ENCODE measurements at places on chromosomes 5 and 9.

- DNase-seq: peak; percentile 4
Measured at GRCh38 chr5:28576022-28576421, 1537.6 kb upstream of the CDH9 start.

DNA sequence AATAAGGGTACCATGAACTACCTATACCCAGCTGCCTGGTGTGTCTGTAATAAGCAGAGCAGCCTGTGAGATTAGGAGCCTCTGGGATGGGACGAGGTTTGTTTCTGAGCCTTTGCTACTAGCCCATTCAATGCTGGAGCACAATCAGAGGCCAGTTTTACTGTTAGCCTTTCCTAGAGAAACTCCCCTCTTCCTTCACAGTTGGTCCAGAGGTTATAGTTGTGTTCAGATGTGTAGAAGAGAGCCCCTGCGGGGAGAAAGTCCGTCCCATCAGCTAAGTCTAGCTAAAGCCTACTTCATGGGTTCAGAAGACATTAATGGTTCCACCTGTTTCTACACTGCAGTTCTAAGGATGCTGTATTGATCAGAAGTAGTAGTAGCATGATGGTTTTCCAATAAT, 16.8 kb downstream of the NUP214 start:
- DNase-seq: no peak

DNA sequence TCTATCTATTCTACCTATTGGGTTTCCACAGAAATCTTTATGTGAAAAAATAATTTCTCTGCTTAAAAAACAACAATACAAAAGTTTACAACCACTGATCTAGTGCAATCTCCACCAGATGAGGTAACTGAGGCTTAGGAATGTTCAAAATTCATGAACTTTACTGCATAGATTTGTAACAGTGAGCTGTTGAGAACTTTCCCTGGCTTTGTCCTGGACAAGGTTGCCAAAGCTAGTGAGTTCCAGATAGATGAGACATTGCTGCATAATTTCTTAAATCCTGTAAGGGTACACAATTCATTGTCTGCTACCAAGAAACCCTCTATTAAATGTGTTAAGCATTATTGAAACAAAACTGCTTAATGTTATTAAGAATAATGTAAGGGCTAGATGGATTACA, 102.7 kb downstream of the OSMR start:
- DNase-seq: peak; percentile 36

DNA sequence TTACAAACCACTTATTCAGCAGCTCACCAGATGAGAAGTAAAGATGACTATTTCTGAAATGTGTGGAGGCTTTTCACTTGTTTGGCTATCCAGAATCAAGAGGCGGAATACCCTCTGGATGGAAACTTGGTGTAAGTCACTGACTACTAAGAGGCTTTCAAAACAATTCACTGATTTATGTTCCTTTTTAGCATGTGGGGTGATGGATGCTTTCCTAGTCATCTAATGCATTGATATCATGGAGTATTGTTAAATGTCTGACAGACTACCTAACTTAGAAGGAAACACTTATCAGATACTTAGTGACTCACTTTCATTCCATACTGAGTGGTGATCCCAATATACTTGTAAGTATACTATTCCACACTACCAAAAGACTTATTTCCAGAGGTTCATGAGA, 141.4 kb downstream of the PLK2 start:
- no peak for DNase-seq

DNA sequence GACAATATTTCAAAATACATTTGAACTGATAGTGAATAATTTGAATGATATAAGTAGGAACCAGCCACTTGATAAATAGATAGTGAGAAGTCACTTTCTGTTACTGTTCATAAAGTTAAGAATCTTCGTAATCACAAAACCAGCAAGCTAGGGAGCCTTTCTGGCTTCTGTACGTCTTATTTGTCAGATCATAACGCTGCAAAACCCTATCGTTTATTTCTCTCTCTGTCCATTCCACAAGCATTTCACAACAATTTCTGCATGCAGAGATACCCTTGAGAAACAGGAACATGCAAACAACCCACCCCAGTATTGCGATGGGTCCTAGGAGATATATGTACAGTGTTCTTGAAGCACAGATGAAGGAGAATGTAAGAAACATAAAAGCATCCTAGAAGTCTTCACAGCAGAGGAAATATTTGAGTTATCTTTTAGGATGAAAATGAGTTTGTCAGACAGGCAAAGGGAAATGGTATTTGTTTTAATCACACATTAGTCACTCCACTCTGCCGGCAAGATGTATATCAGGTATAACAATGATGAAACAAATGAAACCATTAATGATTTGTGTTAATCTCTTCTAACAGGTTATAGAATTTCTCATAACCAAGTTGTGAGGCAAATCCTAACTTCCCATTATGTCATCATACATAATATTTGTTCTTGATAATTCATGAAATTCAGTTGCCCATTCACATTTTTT, 668.7 kb upstream of the FTMT start:
- DNase-seq: no peak

DNA sequence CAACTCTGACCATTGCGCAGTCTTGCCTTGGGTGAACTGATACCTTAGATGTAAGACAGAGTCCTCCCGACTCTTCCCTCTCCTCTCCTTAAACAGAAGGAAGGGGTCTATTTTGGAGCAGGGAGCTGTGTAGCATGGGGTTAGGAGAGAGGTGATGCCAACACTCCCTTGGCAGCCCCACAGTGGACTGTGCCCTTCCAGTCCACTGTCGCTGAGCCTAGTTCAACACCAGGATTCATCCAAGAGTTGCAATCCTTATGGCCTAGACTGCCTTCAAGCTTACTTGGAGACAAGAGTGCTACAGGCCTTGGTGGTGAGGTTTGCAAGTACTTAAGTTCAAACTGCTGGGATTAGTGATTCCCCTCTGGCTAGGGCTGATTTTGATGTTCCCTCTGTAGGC, 51.4 kb downstream of the NDUFAF2 start:
- no peak for DNase-seq

- DNase-seq: no peak
Measured at GRCh38 chr5:68950125-68950524, 143.7 kb upstream of the SLC30A5 start.

GRCh38 chr5:127003798-127004495, 26.4 kb downstream of the MARCHF3 start:
- no peak for DNase-seq

DNA sequence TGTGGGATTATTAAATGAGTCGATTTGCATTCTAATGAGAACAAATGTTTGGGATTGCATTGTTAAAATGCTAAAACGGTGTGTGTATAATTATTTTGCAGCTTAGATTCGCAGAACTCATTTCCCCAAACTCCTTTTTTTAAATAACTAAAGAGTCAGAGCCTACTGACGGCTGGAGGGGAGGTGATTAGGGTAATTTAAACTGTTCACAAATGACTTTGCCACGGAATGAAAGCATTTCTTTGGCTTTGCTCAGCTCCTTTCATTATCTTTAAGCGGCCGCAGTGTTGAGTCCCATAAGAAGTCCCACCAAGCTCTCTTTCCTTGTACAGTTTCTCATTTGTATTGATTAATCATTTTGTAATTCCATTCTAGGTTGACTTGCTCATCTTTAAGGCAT, 1632.8 kb downstream of the MAT2B start:
- DNase-seq: no peak

DNA sequence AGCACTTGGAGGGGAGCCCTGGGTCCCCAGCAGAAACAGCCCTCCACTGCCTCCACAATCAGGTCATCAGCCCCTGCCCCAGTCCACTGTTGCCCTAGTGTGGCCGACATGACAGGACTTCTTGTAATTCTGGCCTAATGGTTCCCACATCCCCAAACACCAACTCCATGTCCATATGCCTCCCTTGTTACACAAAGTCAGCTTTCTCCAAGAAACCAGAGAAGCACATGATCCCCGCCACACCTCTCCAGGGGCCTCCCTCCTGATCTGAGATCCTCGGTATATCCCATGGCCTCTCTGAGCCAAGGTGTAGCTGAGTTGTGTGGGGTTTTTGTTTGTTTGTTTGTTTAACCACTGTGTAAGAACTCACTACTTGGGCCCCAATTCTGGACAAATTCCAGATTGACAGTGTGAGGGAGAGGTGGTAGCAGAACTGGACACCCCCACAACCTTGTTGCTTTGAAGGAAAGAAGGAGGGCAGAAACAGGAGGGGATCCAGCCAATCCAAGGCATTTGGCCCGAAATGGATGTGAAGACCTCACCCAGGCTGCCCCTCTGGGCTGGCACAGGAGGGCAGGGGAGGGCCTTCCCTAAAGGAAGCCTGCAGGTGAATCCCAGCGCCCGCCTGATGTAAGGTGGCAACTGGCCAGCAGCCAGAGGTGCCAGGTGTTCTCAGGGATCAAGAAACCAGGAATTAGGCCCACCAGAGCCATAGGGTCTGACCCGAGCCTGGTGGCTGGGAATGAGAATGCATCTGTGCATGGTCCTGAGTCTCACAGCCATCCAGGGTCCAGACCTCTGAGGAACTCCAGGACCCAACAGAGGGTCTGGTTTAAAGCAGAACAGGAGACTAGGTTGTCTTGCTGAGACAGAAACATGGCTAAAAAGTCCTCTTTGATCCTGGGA, 13.4 kb downstream of the IRF1 start:
- no peak for DNase-seq

DNA sequence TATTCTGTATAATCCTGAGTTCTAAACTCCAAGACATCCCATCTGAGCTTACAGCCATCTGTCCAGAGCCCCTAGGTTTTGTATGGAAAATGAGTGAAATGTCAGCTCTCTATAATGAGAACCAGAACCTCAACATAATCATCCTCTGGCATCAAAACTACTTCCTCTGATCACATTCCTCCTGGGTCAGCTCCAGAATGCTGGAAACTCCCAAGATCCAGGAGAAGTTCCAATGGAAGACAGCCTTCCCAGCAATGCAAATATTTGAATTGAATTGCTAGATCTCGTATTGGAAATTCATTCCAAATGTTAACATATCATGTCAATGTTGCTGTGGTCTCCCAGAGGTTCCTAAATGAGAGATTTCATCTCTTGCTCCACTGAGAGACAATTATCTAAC, 23.8 kb downstream of the C9 start:
- DNase-seq: no peak

DNA sequence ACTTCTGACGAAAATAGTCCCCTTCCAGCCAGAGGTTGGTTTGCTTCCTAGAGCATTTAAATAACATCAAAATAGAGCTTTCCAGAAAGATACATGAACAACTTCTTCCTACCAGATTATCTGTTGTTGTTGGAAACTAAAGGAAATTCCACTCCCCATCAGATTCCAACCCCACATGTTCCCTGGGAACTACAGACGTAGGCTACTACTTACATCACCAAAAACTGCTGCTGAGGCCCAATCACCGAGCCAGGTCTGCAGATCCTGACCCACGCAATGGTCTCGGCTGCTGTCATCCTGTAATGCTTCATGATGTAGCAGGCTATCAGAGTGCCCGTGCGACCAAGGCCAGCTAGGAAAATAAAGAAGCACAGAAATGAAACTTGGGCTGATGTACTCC, 73.4 kb downstream of the HABP4 start:
- DNase-seq: no peak

DNA sequence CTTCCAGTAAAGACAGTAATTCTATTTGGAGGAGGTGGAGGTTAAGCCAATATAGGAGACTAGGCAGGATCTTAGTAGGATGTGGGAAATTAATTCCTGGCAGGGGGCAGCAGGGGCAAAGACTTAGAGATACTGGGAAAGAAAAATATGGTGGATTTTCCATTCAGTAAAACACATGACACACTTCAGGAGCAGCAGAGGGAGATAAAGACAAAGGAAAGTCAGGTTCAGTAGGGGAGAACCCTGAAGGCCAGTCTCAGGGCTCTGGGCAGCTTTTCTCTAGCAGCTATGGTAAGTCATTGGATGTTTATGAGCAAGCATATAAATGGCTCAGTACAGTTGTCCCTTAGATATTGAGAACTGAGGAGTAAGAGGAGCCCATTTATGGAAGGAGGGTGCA, 105.5 kb downstream of the PJA2 start:
- no peak for DNase-seq

DNA sequence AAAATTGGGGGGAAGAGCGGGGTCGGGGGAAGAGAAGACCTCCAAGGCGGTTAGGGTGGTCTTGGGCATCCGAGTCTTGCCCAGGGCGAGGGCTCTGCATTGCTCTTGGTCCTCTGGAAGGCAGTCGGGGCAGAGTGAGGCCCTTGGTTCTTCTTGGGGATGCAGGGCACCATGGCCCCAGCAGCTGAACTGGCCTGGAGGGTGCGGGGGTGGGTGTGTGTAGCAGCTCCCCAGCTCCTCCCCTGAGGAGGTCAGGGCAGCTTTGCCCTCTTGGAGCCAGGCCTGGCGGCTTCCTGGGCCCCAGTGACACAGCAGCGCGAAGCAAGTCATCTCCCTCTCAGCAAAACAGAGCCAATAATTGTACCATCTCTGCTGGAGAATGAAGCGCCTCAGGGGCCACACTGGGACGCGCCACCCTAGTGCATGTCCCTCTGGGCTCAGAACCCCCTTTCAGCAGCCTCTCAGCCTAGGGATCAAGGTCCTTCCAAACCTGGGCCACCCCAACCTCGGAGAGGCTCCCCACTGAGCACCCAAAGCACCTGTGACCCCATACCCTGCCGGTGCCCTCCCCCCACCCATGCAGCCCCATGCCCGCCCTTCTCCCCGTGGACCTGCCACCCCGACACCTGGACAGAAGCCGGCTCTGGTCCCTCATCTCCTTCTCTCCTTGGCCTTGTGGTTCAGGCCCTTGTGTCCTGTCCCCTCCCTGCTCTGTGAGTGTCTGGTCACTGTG, 10.4 kb upstream of the RXRA start:
- no peak for DNase-seq

DNA sequence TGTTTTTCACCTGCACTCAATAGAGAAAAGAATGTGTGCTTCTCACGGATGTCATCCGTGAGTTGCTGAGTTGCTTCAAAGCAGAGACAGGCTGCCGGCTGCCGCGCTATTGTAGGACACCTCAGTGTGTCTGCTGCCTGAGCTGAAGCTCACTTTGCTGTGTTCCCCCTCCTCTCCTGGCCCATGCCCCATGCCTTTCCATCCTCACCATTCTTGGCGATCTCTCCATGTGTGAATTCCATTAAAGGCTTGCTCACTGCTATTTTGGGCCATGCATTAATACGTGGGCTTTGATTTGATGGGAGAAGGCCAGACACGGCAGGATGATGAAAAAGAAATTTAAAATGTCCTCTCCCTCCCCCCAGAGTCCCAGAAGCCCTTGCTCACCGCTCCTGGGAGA, 14.5 kb downstream of the ADAM19 start:
- DNase-seq: no peak

DNA sequence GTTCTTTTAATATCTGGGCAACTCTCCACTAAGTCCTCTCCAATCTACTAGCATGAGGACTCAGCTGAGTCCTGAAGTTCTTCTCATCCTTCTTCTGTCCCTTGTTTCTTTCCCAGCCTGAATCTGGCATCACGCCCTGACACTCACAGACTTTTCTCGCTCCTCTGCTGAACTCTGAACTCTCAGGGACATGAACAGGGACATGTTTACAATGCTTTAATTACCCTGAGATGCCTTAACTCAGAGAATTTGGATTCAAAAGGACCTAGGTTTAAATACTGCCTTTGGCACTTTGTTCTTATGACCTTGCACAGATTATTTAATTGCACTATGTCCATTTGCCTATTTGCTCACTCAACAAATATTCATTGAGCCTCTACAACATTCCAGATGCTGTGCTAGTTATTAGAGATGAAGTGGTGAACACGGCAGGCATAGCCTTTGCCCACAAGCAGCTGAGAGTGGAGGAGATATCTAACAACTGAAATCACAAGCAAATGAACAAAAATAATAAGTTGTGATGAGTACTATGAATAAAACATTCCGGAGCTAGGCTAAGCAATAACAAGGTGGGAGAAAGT, 106.0 kb downstream of the ADRB2 start:
- no peak for DNase-seq

- no peak for DNase-seq
Measured at GRCh38 chr5:16565118-16565517, 51.7 kb downstream of the RETREG1 start.

Measured in skeletal muscle cell (primary cell).